ENCODE measurements at places on chromosomes 16 and 17.

GRCh38 chr16:50303041-50303604 is 36.8 kb downstream of the ADCY7 start:
- DNase-seq: peak; percentile 19

- no peak for DNase-seq
Observed at GRCh38 chr17:3885271-3885670, 7.6 kb downstream of the CAMKK1 start.

DNA sequence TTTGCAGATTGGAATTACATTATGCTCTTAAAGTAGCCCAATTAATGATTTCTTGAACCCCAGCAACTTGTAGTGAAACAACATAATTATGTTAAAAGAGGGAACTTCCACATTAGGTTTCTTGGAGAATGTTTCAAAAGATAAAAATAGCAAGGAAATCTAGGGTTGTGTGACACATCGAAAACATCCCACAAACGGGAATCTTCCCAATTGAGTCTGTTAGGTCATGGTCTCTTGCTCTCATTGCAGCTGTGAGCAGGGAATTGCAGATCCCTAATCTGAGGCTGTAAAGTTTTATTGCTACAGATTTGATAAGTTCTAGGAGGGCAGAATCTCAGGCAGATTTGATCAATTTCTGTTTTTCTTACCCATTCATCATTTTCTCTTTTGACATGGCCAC is 6.7 kb upstream of the LPO start:
- no peak for DNase-seq

GRCh38 chr16:79800016-79800608 is 199.6 kb upstream of the MAF start:
- DNase-seq: no peak

DNA sequence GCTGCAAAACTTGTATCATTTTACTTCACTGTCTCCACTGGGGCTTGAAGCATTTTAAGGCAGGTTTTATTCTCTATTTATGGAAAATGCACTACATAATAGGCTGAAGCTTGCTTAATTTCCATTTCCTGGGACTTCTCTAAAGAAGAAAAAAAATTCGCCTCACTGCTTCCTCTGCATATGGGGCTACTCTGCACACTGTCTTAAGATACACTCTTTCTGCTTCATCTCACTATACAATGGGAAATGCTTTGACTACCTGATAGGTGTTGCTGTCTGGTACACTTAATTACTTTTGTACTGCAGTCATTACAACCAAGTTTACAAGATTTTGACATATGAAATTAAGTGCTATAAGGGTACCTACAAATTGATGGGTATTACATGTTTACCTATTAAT is 466.0 kb downstream of the KCNJ18 start:
- no peak for DNase-seq

GRCh38 chr17:83203472-83204221 is 124.2 kb downstream of the METRNL start:
- DNase-seq: no peak

DNA sequence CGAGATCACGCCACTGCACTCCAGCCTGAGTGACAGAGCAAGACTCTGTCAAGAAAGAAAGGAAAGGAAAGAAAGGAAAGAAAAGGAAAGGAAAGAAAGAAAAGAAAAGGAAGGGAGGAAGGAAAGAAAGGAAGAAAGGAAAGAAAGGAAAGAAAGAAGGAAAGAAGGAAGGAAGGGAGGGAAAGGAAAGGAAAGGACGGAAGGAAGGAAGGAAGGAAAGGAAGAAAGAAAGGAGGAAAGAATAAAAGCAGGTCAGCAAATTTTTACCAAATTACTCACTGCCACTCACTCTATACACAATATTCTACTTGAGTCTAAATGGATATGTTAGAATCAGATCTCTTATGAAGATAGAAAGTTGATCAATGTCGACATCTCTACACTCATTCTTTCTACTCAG is 49.8 kb downstream of the RND2 start:
- no peak for DNase-seq

DNA sequence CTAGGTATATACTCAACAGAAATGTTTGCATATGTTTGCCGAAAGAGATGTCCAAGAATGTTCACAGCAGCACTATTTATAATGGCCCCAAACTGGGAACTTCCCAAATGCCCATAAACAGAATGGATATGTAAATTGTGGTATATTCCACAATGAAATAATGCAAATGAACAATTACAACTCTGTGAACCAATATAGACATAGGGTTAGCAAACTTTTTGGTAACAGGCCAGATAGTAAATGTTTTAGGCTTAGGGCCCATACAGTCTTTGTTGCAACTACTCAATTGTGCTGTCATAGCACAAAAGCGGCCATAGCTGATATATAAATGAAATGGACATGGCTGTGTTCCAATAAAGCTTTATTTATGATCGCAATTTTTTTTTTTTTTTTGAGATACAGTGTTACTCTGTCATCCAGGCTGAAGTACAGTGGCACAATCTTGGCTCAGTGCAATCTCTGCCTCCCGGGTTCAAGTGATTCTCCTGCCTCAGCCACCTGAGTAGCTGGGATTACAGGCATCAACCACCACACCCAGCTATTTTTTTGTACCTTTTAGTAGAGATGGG is 16.5 kb downstream of the XYLT1 start:
- no peak for DNase-seq

DNA sequence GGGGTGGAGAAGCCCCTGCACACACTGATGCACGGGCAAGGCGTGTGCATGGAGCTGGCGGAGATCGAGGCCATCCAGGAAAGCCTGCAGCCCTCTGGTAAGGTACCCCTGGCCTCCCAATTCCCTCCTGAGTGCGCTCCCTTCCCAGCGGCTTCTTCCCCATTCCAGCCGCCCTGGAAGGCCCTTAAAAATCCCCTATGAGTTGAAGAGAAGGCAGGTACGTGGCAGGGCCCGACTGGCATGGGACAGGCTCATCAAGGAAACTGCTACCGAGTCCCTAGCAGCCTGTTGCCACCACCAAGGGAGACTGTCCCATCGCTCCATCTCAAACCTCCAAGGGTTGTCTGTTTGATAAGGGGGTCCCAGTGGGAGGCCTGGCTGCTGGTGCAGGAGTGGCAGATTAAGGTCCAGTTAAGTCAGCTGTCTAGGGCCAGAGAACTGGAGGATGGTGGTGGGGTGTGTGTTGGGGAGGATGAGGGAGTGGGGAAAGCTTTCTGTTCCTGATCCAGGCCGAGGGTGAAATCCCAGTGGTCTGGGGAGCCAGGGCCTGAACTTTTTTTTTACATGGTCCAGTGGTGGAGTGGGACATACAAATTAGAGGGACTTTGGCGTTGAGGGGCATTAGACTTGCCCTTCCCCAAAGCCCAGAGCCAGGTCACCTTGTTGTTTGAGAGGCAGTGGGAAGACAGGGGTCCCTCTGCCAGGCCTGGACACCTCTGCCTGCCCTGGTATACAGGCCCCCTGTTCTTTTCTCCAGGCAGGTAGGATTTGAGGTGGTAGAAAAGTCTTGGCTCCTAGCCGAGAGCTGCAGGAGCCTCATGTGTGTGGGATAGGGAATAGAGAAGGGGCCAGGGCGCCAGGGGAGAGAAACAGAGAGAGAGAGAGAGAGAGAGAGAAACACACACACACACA is 994 bp downstream of the IGFBP4 start:
- no peak for DNase-seq

- DNase-seq: no peak
Observed at GRCh38 chr16:12470311-12471229, 333.1 kb downstream of the CPPED1 start.

DNA sequence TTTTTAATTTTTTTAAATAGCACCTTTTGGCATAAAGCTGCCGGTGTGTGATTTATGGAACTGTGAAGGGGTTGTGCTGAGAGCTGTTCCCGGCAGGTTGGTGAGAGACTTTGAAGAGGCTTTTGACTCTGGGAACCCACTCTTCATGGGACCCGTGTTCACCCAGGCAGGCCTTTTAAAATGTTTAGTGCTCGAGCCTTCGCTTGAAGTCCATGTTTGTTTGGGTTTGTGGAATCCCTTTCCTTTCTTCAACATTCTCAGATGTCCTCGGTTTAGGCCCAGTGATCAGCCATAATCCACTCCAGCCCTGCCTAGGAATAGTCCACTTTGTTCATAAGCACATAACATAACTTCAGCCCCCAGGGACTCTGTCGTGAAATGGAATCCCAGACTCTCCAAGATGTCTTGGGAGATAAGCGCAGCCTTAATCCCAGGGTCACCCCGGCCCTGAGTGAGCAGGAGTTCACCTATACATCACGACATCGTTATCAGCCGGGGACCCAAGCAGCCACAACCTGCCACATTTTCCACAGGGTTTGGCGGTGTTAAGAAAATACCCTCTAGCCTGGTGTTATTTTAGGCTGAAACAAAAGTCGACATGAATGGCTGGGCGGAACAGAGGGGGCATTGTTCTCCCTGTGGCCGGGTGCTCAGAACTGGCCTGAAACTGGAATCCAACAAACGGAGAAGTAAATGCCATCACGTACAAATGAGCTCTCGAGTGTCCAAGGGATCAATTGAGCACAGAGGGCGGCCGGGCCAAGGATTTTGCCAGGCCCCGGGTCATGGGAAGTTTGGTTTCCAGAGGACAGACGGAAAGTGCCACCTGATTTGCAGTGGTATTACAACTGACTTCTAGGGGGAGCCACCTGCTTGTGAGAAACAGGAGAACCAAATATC is 145.7 kb upstream of the IRX3 start:
- no peak for DNase-seq

- no peak for DNase-seq
Observed at GRCh38 chr16:87974178-87974577, 22.9 kb downstream of the BANP start.

DNA sequence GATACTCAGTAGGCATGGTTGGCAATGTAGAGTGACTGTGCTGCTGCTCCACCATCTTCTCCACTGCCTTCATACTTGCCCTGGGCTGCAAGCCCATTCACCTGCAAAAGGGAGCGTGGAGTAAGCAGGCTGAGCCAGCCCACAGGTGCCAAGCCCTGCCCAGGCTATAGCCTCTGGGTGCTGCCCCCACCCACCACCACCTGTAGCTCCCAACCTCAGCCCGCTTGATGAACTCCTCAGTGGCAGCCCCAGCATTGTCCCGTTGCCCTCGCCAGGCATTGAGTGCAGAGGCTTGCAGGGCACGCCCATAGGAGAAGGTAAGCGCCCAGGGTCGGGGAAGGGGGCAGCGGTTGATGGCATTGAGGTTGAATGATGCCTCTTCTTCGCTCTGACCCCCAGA is 2.2 kb upstream of the PIGS start:
- DNase-seq: no peak

DNA sequence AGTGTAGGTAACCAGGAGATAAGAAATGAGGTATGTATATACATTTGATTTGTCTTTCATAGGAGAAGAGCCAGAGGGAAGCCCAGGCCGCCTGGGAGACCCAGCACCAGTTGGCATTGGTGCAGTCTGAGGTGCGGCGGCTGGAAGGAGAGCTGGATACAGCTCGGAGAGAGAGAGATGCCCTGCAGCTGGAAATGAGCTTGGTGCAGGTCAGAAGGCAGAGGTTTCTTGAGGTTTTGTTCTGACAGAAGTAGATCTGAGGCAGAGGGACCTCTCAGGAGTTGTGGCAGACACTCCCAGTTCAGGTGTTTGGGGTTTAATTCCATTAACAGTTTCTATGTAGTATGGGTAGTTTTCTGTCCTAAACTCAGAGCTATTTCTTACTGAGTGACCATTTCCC is 8.0 kb downstream of the CNTROB start:
- no peak for DNase-seq

DNA sequence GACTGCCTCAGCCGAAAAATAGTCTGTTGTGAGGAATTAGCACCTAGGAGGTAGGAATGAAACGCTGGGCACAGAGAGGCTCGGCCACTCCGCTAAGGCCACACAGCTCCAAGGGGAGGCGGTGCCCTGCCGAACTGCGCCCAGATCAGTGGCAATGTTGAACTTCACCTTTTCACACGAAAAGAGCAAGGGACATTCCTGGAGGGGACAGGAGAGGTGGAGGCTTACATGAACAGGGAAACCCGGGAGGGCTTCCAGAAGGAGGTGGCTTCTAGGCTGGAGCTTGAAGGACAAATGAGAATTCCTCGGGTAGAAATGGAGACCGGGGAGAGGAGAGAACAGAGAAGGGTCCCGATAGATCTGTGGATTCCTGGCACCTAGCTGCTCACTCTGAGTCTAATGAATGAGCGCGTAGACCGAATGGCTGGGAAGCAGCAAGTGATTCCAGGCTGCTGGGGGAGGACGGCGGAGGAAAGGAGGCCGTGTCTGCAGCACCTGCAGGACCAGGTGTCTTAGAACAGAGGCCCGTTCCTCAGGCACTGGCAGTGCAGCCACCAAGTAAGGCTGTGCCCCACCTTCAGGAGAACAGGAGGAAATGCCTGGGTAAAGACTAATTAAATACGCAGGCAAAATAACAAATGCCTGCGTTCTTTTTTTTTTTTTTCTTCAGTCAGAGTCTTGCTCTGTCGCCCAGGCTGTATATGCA is 722 bp upstream of the SLC38A10 start:
- no peak for DNase-seq

DNA sequence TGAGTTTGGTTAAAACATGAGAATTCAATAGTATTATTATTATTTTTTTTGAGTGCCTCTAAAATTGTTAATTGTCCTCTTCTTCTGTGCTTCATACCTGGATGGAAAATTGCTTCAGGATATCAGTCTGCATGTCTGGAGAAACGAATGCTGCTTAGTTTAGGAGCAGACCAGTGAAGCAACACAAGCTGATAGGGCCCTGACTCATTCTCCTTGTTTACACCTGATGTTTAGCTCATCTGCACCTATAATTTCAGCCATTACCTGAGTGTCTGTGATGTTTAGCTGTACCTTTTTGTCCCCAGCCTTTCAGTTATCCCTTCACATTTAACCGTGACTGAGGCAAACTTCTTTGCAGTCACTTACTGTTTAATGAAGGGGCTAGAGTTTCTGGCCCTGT is 14.8 kb downstream of the SNTB2 start:
- DNase-seq: no peak

GRCh38 chr16:8655184-8655717 is 19.2 kb upstream of the ABAT start:
- peak; percentile 12 for DNase-seq

- DNase-seq: no peak
Observed at GRCh38 chr16:13109171-13109570, 207.8 kb downstream of the SHISA9 start.

GRCh38 chr17:42642336-42642735 is 16.7 kb upstream of the TUBG2 start:
- DNase-seq: no peak

GRCh38 chr17:34579979-34580684 is 750 bp downstream of the TMEM132E start:
- DNase-seq: no peak

GRCh38 chr17:83014297-83014696 is 65.1 kb upstream of the METRNL start:
- DNase-seq: no peak

DNA sequence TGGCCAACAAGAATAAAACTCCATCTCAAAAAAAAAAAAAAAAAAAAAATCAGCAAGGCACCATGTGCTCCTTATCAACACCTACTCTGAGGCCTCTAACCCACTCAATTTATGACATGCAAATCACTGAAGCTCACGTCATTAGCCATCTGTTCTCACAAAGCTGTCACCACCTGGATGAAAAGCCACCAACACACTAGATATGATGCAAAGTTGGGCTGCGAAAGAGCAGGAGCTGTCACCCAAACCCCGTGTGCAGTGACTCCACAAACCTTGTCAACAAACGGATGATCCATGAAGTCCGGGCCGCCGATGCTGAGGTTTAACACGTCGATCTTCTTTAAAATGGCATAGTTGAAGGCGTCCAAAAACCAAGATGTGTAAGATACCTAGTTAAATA is 25.3 kb downstream of the MBTPS1 start:
- DNase-seq: no peak

GRCh38 chr17:77999413-78000173 is 41.1 kb downstream of the TNRC6C start:
- DNase-seq: no peak
